ENCODE measurements at places on chromosomes 5 and 9. TPM values are rescaled to one million over a fixed set of nuclear protein-coding genes. Genes with fewer than 3 reads are reported as not detected.
A peak's percentile ranks its signal among the peaks of the same experiment; 100 is the strongest.

GRCh38 chr5:64644831-64645230 is 45.5 kb upstream of the SHISAL2B start:
- DNase-seq: no peak

DNA sequence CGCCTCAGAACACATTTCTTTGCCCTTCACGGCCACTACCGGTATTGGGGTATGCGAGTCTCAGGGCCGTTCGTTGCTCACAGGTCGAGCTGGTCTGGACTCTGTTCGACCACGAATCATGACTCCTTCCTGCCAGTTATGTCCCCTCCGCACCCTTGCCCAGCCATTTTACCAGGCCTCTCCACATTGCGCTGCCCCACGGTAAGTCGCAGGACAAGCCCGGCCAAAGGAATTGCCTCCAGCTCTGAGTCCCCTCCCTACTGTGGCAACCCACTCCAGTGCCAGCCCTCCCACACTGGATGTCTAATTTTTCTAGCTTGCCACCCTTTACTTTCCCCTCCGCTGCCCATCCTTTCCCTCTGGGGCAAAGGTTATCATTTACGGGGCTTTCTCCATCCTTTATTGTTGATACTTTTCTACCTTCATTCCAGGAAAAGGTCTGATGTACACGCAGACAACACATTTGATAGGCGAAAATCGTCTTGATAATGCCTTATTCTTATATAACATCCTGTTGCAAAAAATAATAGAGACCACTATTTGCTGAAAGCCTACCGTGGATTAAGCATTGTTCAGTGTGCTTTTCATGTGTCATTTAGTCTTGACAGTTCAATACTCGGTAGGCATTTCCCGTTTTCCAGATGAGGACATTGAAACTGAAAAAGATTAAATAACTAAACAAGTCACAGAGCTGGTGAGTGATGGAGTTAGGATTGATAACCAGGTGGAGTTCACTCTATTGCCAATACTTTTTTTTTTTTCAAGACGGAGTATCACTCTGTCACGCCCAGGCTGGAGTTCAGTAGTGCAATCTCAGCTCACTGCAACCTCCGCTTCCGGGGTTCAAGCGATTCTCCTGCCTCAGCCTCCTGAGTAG is 958 bp upstream of the HSPA5 start:
- DNase-seq: peak; percentile 55

DNA sequence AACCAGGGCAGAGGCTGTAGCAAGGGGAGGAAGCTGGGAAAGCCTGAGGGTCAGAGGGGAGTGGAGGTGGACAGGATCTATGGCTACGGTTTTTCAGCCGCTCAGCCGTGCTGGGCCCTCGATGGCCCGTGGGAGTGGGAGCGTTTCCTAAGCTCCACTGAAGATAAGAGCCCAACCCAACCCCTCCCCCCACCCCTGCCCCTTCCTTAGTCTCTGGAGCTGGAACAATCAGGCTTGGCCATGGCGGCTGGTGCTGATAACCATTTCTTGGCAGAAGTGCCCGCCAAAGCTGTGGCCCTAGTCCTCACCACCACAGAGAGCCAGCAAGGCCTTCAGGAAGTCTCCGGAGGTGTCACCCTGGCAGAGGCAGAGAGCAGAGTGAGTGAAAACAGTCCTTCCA is 20.3 kb upstream of the TNIP1 start:
- DNase-seq: no peak

DNA sequence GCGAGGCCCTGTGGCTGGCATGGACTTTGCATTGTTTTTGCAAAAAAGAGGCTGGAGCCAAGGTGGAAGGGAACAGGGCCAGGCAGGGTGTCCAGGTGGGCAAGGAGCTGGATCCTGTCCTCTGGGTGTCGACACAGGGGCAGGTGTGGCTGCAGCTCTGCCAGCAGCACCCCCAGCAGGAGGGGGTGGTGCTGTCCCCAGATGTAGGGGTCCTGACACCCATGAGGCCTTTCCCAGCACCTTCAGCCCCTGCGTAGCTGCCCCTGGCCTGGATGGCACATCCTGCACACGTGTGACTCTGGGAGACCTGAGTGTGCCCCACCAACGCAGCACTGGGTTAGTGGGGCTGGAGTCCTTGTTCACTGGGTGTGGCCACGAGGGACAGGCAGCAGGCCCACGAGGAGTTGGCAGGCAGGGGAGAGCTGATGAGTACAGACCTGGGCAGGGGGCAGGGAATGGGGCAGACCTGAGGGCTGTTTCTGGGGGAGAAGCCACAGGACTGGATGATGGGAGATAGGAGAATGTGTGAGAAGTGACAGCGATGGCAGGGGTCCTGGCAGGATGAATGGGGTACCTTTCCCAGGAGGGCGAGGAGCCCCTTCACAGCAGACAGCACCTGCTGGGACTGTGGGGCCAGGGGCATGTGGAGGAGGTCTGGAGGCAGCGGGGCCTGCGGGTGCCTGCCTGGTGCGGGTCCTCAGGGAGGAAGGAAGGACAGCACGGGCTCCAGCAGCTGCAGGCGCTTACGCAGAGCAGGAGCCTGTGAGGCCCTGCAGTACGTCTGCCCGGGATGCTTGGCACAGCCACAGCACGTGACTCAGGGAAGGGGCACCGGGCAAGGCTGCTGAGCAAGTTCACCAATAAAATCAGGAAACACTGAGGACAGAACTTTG is 3.6 kb upstream of the RASGEF1C start:
- no peak for DNase-seq

GRCh38 chr9:121196389-121196788 is 5.3 kb downstream of the RAB14 start:
- no peak for DNase-seq

DNA sequence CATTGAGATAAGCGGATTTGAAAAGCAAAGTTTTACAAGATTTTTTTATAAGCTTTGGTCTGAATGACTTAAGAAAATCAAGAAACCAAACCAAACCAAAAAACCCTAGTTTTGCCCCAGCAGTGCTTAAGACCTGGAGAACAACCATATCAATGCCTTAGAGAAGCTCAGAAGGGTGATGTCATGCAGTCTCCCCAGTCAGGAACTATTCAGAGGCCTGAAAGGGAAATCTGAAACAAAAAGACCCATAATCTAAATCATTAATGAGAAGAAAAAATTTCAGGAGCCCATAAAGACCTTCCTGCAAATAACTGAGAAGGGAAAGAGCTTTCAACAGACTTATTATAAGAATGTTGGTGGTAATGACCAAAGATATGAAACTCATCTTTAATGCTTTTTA is 280.1 kb downstream of the MARCHF11 start:
- no peak for DNase-seq

DNA sequence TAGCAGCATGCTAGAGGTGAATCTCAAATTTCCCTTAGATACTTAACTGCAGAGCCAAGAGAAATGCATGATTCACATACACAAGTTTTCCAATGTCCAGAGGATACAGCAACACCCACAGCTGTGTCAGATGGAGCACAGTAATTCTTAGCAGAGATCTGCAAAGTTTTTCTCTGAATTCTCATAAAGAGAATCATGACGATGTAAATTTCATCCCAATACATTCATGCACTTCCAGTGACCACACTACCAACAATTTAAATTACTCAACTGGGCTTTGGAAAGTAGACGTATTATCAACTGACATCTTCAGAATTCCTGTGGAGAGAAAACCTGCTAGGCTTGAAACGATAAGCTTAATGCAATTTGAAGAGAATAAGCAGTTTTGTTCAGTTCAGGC is 378.8 kb upstream of the TLE4 start:
- no peak for DNase-seq

DNA sequence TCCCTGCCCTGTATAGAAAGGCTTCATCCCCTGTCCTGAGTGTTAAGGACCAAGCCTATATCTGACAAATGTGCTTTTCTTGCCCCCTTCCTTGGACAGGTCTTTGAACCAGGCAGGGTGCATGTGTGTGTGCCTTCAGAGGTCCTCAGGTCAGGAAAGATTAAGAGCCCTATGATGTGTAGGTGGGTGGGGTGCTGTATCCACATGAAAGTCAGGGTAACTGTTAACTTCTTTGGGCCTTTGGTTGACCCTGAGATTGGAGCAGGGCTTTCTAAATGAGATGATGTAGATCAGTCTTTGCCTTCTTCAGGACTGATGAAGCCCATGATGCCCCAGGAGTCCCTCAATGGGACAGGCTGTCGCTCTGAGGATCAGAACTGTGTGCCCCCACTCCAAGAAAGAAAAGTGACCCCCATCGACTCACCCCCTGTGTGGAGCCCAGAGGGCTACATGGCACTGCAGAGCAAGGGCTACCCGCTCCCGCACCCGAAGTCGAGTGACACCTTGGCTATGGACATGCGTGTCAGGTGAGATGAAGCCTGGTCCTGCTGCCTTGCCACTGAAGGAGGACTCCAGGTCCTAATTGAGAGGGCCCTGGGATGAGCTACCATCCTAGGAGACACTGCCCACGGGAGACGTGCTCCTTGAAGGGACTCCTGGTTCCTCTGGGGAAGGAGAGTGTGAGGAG is 29.4 kb upstream of the POMT1 start:
- no peak for DNase-seq

DNA sequence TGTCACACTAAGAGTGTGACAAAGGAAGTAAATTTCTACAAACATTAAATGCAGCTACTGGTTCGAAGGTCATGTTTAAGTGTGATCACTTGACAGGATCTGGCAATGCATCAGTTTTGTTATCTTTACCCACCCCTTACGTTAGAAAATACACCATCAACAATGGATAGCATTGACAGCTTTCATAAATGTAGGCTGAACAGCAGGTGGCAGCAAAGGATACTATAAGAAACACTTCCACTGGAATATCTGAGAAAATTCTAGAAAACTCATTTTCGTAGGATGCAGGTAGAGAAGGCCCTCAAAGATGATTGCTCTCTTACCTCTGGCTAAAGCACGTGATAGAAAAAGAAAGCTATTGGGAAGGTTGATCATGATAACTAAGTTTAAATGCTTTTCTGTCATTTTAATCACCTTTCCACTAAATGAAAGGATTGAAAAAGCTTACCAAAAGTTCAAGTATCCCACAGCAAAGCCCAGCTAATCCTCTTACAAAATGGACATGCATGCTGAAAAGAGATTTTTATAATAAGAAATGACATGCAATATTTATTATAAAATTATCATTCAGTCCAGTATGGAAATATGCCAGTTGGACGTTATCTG is 292.5 kb downstream of the PARP8 start:
- no peak for DNase-seq

- peak; percentile 75 for DNase-seq
These were observed 158.1 kb upstream of the SHB start for GRCh38 chr9:38227061-38227540.

DNA sequence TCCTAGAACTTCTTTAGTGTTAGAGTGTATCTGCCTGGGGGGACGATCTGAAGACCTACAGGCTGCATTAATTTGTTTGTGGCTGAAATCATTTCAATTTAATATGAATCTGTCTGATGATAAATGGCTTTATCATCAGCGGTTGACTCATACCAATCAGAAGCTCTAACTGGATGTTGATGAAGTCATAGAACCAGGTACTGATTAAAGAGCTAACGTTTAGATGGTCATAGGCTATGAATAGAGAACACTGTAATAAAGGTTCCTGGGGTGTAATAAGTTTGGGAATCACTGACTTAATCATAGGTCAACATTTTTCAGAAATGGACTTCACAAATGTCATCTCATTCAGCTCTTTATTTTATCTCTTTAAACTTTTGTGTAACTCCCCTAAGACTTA is 329.9 kb downstream of the MSX2 start:
- no peak for DNase-seq

- no peak for DNase-seq
These were observed 301.3 kb downstream of the CWC27 start for GRCh38 chr5:65070026-65070425.

- no peak for DNase-seq
These were observed 394.2 kb downstream of the RASEF start for GRCh38 chr9:82668689-82669199.

DNA sequence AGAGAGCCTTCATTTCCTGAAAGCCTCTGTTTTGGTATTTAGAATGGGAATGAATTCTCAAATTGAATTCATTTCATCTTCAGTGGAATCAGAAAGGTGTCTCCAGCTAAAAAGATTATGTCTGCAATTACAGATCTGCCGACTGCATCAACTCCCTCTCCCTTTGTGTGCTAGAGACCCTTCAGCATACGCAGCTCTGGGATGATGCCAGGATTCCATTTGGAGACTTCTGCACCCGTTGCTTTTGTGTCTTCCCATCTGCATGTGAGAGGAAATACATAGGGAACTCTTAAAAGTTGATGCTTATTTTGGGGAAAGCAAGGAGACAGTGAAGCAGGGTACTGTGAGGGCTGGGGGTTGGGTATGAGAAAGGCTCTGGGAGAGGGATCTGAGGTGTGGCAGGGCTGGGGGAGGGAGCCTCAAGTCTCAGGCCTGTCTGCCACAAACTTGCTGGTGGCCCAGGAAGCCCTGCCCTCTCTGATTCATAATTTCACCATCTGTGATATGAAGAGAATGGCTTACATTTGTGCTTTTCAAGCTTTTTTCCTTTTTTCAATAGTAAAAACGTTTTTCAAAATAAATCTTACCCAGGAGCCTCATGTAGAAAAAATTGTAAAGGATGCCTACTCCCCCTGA is 89.7 kb upstream of the SAP30L start:
- DNase-seq: no peak

- DNase-seq: no peak
These were observed 53.8 kb downstream of the UBE2QL1 start for GRCh38 chr5:6502421-6502820.

DNA sequence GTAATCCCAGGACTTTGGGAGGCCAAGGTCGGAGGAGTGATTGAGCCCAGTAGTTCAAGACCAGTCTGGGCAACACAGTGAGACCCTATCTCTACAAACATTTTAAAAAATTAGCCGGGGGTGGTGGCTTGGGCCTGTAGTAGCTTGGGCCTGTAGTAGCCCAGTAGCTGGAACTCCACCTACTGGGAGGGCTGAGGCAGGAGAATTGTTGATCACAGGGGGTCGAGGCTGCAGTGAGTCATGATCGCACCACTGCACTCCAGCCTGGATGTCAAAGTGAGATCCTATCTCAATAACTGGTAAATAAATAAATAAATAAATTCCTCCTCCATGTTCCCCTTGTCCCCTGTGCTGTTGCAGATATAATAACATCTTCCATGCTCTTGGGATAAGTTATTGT is 14.3 kb downstream of the VCAN start:
- no peak for DNase-seq

DNA sequence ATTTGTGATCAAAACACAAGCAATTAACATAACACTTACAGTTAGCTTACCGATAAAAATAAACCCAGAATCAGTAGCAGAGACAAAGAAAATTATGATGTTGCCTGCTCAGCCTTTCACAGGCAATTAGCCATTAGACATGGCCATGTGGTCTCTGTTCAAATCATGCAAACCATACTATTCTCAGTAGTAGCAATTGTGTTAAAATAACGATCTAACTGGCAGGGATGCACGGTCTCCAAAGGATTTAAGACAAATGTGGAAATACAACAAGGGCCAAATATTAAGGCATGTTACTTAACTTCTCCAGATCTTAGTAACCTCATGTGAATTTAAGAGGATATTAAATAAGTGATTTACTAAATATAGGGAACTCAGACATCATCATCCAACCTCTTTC is 59.5 kb downstream of the PTBP3 start:
- no peak for DNase-seq

- DNase-seq: no peak
These were observed 606.5 kb upstream of the ADAMTS16 start for GRCh38 chr5:4533457-4534105.

GCNT4 gene
- 17.8 TPM for total RNA-seq

DTWD2 gene
- total RNA-seq: 12.9 TPM

GLT6D1 gene
- not detected for total RNA-seq

NTNG2 gene
- total RNA-seq: 2.2 TPM

STPG3 gene
- total RNA-seq: not detected

PHYHD1 gene
- 26.6 TPM for total RNA-seq

SLC34A1 gene
- total RNA-seq: not detected

MXD3 gene
- 7.8 TPM for total RNA-seq

All from ureter (tissue), 1 donor.